ENCODE measurements at places on chromosomes 1 and 21. TPM values are rescaled to one million over a fixed set of nuclear protein-coding genes. Genes with fewer than 3 reads are reported as not detected.

PARS2 gene
- total RNA-seq = 8.9 TPM

C1orf159 gene
- total RNA-seq = 23.1 TPM

ATP1A4 gene
- total RNA-seq = 0.66 TPM

GRCh38 chr1:157090196-157090647 is 9.4 kb downstream of the ETV3L start:
- peak; percentile 98 for DNase-seq
- no peak overlapping the region for H3K27ac ChIP-seq
- no peaks in the 10 kb centered on the region for H3K4me1 ChIP-seq
- no peaks in the 10 kb centered on the region for H3K36me3 ChIP-seq
- H3K4me3 ChIP-seq = no peak overlapping the region

Measured in endodermal cell (in vitro differentiated cells).